ENCODE measurements at places on chromosomes 5 and 9.

- no peak for DNase-seq
These were observed 227.1 kb upstream of the CYLC2 start for GRCh38 chr9:102768002-102768401.

DNA sequence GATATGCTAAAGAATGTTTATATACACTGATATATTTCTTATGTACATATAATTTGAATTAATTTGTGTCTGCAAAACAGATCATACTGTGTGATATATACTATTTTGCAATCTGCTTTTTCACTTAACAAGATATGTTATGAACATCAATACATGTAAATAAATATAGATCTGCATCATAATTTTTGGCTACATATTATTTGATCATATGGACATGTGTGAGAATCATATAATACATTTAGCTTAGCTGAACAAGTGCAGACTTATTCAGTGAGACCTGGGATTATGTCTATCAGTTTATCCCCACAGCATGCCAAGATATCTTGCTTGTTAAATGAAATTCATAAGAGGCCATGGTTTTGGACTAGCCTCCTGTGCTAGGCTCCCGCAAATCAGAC is 474.3 kb downstream of the ARHGEF28 start:
- no peak for DNase-seq

- no peak for DNase-seq
These were observed 59.3 kb downstream of the TRIO start for GRCh38 chr5:14202462-14202861.

GRCh38 chr5:143041461-143041860 is 271.3 kb downstream of the ARHGAP26 start:
- no peak for DNase-seq

DNA sequence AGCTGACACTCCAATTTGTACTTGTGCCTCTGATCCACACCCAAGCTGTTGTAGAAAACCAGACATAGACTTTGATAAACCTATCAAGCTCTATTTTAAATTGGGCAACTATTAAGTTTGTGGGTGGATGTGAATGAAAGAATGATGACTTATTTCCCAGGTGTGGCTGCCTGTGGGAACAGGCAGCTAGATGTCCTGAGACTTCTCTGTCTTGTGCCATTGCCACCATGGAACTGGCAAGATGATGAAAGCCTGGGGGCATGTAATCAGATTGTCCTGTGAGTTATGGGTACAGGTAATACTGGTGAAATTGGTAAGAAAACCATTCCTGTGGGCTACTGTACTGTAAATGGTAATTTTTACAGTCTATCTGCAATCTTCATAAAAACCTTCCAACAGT is 57.5 kb downstream of the CEMIP2 start:
- no peak for DNase-seq

DNA sequence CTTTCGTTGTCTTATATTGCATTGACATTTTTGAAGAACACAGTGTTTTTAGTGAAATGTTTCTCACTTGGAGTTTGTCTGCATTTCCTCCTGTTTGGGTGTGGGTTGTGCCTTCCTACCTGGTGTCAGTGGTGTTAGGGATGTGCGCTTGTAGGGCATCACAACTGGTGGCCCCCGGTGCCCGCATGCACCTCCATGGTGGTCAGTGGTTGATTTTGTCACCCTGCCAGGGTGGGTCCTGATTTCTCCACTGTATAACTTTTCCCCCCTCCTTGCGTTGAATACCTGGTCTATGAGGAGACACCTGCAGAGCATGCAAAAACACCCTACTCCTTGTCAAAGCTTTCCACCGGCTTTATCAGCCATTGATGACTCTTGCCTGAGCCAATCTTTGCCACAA is 132.9 kb downstream of the BARX1 start:
- no peak for DNase-seq

- no peak for DNase-seq
These were observed 25.3 kb upstream of the CEP72 start for GRCh38 chr5:586751-587285.

DNA sequence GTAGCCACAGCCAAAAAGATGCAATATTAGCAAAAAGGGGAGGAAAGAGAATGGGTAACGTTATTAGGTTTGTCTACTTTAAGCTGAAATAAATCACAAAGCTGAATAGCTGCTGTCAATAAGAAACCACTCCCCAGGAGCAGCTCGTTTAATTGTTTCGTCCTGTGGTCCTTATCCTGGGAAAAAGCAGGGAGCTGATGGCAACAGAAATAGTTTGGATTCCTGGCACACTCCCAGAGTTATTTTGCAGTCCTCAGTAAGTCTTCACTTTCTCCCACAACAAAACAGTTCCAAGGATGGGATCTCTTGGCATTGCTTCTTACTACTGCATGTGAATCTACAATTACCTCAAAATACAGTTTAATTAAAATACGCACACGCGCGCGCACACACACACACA is 28.8 kb downstream of the FRMD3 start:
- no peak for DNase-seq

DNA sequence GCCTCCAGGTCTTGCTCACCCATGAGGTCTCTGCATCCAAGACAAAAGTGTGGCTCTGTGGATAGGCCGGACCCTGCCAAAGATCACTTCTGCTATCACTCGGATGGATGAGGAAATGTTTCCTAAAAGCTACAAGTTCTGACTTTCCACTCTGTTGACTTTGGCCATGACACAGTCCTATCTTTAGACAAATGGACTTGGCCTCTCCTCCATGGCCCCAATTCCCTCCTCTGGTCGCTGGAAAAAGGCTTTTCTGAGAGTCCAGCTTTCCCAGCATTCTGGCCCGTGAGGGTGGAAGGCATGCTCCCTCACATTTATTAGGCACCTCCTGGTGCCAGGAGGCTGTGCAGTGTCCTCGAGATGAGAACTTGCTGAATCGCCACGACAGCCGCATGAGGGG is 83.1 kb downstream of the COL27A1 start:
- no peak for DNase-seq

DNA sequence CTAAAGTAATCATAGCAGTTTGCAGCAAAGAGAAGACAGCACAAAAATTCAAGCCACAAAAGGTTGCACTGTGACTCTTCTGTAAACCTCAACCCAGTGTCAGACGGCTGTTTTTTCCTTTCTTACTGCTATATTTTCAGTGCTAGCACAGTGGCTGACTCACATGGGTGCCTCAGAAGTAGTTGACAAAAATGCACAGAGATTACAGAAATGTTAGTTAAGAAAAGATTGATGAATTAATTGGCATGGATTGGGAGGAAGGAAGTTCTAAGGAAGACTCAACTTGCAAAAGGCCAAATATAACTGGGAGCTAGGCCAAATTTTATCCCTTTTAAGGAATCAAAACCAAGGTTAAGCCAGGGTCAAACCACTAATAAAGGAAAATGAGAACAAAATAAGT is 43.7 kb upstream of the ITGA1 start:
- DNase-seq = no peak

DNA sequence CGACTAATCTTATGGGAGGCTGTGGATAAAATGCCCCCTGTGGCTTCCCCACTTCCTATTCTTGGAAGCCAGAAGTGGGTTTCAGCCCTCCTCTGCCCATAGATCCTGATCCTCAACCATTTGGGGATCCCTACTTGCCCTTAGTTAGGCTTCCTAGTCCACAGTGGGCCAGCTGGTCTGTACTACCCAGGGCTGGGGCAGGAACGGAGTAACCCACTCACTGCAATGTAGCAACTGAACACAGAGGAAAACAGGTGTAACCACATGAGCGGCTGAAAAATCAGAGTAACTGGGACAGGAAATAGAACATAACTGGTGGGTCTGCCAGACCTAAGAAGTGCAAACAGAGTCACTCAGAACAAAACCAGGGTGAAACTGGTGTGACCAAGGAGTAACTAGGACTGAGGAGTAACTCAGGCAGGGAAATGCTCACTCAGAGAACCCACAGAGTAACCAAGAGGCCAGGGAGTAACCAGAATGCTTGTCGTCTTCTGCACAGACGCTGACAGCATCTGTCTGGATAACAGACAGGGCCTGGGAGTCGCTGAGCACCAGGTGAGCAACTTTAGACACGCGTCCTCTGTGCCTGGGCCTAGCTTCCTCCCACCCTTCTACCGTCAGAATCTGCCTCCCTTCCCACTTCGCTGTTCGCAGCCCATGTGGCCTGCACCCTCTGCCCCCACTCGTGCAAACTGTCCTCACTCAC is 1.0 kb downstream of the AQP3 start:
- DNase-seq = no peak

DNA sequence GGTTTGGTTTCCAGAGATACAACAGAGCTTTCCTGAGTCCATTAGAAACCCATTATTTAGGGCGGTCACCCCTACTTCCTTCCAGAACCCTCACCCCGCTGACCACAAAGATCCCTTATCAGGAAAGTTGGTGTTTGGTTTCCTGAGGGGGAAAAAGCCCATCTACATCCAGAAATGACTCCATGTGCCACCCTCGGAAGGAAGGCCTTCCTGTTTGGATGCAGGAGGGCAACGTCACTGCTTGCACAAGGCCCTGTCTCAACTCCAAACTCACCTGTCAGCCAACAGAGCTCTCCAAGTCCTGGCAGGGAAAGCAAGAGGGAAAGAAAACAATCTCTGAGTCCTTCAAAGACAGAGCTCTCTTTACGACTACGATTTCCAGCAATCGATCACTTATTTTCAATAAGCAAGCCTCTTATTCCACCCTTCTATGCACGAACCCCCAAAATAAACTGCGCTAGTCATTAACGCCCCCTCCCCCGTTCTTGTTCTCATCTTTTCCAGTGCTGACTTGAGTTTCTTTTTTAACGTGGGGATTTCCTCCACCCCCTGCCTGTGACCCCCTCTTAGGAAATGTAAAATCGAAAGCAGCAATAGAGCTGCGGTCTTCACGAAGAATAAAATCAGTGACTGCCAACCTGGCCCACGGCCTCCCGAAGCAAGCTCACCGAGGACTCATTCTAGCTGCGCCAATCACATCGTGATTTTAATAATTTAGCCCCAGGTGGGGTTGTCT is 35.7 kb upstream of the NTNG2 start:
- DNase-seq = no peak

DNA sequence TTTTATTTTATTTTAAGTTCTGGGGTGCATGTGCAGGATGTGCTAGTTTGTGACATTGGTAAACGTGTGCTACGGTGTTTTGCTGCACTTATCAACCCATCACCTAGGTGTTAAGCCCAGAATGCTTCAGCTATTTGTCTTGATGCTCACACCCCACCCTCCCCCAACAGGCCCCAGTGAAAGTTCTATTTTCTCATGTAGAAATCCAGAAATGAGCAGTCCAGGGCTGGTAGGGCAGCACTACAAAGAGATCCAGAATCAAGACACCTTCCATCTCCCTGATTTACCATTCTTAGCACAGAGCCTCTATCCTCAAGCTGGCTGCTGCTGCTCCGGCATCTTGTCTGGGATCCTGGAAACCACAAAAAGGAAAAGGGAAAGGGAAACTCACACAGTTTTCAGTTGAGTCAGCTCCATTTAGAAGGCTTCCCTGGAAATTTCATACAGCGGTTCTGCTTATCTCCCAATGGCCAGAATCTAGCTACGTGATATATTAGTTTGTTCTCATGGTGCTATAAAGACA is 85.4 kb upstream of the SMARCA2 start:
- no peak for DNase-seq

GRCh38 chr9:99076483-99077171 is 28.3 kb upstream of the TGFBR1 start:
- DNase-seq = no peak

GRCh38 chr5:6716629-6717149 is 3.5 kb downstream of the TENT4A start:
- no peak for DNase-seq

GRCh38 chr5:133114166-133114932 is 62.5 kb downstream of the HSPA4 start:
- DNase-seq = no peak

GRCh38 chr5:1228120-1228519 is 2.9 kb downstream of the SLC6A18 start:
- no peak for DNase-seq

DNA sequence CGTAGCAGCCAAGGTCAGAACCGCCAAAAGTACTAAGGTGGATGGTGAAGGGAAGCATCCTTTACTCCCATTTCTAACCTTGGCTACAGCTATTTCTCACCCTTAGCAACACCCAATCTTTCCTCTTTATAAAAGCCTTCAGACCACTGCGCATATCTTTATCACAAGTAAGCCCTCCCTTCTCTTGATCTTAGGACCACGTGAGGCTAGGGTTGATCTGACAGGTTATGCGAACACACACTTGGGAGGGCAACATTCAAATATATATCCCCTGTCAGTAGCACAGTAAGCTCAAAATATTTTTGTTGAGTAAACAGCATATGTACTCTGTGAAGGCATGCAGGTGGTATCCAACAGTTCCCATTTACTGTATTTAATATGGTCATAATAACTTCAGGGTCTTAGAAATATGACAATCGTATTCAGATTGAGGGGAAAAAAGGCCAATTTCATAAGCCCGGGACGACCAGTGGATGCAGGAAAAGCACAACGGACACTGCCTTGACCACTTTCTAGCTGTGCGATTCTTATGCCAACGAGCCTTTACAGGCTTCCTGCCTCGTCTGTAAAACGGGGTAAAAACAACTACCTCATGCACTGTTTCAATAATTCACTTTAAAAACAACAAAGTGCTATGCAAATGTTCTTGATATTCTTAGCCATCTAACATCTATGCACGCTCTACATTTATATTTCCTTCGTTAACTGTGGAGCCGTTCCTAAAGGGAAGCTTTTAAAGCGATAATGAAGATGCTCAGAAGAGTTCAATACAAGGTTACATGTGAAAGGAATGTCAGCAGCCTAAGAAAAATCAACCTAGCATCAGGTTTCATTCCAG is 1.3 kb downstream of the ARSB start:
- no peak for DNase-seq

- DNase-seq = no peak
These were observed 76.6 kb upstream of the SPTLC1 start for GRCh38 chr9:92191801-92192200.

GRCh38 chr5:79023947-79024346 is 38.8 kb upstream of the ARSB start:
- DNase-seq = no peak

GRCh38 chr5:180908998-180909731 is 10.2 kb downstream of the BTNL8 start:
- DNase-seq = no peak

DNA sequence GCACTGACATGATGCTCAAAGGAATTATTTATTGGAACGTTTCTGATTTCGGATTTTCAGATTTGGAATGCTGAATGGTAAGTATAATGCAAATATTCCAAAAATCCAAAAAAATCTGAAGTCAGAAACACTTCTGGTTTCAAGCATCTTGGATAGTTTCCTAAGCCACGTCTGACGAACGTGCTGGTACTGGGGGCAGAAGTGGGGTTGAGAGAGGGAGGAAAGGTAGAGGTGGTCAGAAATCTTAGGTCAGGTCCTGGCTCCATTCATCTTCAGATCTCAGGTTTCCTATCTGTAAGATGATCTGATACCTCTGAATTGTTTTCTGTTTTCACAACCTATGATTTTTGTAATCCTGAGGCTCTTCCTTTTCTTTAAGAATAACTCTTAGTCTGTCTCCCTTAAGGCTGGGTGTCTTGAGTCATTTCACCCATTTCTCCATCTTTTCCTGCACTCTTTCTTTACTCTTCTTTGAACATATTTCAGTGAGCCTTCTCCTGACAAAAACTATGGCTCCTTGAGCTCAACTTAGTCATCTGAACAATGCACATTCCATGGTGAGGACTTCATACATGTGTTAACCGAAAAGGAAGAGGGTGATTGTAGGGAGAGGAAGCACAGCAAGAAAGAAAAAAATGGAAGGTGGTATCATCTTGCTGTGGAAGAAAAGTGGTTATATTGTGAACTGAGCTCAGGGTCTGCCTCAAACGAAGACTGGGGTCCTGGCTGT is 3.3 kb downstream of the SGCD start:
- no peak for DNase-seq
